ENCODE measurements at places on chromosomes 2 and 18.

GRCh38 chr2:53021292-53021691 is 746.3 kb upstream of the CHAC2 start:
- no peak for DNase-seq

- DNase-seq, result no peak
These were observed 369.7 kb downstream of the EPHA4 start for GRCh38 chr2:221202431-221202830.

- no peak for DNase-seq
These were observed 229.7 kb upstream of the SP5 start for GRCh38 chr2:170485254-170486026.

GRCh38 chr18:59839931-59840685 is 59.7 kb upstream of the PMAIP1 start:
- no peak for DNase-seq

GRCh38 chr2:167862782-167863181 is 384.6 kb downstream of the STK39 start:
- no peak for DNase-seq

DNA sequence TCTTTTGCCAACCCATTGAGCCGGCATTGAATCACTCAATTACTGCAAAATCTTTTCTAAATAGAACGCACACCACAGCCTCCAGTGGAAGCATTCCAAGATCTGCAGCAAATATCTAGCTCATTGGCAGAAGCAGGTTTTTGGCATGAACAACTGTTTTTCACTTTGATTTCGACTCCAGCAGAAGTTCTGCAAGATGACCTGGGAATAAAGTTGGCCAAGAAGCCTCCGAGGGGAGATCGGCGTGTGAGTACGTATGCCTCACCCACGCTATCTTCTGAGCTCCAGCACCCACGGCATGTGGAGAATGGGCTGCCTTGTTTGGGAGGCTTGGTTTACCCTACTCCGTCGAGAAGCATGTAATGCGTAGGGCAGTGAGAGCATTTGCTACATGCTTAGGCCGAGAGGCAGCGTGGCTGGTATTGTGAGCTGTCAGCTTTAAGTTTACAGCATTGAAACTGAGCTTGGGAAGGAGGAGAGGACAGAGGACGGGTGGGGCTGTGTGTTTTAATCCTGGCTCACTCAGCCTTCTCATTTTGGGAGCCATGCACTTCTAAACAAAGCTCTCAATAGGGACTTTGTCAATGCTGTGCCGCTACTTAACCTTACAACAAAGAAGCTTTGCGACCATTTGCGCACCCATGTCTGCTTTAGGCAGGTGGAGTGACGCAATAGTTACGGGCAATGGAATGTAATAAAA is 10.5 kb downstream of the PCARE start:
- DNase-seq, result no peak

- no peak for DNase-seq
These were observed 3.5 kb downstream of the RND3 start for GRCh38 chr2:150484006-150484405.

DNA sequence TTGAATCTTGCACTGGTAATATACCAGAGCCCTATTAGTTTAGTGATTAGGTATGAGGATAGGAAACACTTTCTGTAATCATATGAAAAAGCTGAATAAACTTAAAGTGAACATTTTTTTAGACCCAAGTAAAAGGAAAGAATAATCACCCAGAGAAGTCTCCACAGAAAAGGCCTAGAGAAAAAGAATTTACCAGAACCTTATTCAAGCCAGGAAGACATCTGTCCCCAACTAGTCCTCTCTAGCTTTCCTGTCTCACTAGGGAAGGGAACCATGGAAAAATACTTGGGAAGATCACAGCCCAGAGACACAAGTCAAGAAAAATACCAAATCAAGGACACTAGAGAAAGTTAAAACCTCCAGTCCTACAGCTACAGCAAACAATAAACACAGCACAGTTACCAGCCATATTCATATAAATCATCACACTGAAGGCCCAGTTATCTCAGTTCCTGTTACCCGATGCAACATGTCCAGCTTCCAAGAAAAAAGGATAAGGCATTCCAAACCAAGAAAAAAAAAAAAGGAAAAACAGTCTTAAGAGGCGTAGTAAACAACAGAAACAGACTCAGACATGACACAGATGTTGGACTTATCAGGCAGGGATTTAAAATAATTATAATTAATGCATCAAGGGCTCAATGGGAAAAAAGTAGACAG is 461.5 kb downstream of the IRS1 start:
- no peak for DNase-seq

DNA sequence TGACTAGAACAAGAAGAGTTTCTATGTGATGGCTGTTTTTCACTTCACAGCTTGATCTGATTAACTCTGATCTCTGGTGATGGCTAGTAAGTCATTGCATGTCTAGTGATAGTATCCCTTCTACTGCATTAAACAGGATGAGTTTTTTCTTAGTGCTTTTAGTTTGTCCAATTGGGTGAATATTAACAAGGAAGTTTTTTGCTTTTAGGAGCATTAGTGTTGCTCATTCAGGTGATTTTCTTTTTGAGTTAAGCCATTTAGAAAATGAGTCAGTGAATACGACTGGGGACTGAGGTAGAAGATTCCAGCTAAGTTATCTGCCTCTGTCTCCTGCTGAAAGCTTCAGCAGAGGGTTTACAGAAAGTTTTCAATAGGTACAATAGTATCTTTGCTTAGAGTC is 306.7 kb downstream of the PIK3C3 start:
- no peak for DNase-seq

- no peak for DNase-seq
These were observed 152.7 kb downstream of the CERS6 start for GRCh38 chr2:168608796-168609195.

GRCh38 chr18:51531501-51531900 is 334.0 kb upstream of the MEX3C start:
- DNase-seq, result no peak

- DNase-seq, result no peak
These were observed 54.4 kb upstream of the B3GNT7 start for GRCh38 chr2:231341100-231341499.

DNA sequence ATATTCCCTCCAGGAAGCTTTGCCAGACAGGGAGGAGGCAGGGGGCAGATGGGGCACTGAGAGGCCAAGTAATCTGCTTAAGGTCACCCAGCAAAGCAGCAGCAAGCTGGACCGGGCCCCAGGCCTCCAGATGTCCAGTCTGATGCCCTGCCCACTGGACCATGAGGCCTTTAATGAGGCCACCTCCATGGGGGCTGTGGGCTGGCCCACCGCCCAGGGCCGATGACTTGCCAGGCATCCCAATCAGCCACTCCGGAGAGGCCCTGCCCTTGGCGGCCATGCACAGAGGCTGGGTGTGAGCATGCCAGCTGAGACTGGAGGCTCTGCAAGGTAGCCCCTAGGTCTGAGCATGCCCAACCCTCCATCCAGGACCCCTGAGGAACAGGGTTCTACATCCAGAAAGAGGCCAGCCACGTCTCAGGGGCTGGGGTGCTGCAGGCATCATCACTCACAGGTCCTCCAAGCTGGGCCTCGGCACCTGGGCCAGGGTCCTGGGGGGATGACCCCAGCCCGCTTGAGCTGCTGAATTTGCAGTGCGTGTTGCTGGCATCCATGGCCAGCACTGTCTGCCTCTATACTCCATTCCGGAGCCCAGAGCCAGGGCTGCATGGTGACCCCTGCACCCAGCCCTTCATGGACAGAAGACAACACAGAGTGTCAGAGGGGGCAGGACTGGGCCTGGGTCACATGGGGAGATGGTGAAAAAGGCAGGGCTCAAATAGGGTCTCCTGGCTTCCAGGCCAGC is 164.2 kb downstream of the INHBB start:
- no peak for DNase-seq

GRCh38 chr2:97736608-97737330 is 23.4 kb downstream of the ZAP70 start:
- no peak for DNase-seq

DNA sequence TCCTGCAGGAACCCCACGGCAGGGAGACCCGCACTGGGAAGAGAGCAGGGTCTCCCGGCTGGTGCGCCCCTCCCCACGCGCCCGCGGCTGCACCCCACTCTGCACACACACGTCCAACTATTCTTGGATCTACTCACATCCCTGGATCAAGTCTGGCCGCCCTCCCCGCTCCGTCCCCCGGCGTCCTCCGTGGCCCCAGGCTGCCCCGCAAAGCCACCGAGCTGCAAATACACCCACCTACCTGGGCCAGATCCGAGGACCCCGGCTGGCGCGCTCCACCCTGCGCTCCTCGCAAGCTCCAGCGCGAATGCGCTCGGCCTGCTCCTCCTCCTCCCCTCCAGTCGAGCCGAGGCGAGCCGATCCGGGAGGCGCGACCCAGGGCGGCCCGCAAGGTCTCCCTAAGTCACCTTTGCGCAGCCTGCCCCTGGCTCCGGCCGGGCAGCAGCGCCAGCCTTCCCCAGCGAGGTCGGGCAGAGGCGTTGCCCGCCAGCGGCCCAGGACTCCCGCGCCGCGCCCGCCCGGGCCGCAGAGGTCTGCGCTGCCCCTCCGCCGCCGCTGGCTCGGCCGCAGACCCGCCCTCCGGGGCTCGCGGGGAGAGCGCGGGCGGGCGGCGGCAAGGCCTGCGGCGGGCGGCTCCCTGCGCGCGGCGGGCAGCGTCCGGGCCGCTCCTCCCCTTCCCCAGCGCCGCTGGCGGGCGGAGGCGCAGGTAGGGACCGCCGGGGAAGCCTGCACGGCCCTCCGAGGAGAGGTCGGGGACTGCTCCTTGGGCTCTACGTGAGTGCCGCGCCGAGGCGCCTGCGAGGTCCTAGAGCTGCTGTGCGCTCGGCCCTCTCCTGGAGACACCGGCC is 126.0 kb downstream of the OSBPL1A start:
- DNase-seq, result no peak

DNA sequence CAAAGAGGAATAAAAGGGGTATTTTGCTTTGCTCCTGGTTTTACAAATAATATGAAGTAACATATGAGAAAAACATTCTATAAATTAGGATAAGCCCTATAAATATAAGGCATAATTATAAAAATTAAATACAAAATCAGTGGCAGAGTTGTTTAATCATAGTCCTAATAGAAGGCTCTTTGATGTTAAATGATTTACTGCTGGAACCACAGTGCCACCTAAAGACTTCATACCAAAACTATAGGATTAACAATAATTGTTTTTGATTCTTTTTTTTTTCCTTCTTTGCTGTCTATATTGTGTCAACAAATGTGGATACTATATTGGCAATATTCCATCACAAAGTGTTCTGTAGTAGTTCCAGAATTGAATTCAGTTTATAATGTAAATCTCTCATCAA is 837.7 kb upstream of the SLC39A10 start:
- no peak for DNase-seq

DNA sequence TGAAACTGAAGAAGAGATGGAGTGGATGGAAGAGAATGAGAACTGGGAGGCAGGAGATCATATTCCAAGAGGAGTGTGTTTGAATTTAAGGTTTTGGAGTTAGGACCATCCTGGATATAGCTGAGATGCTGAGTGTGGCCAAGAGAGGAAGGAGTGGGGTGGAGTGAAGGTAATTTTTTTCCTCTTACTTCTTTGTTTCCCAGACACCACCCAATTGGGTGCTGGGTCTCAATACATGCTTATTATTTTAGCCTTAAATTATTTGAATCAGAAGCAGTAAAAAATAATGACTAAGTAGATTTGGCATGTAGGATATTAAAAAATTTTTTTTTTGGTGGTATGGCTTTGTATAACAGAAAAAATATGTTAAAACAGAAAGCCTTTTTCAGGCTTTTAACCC is 39.3 kb downstream of the PMAIP1 start:
- DNase-seq, result no peak

GRCh38 chr2:37944268-37944667 is 19.2 kb downstream of the RMDN2 start:
- no peak for DNase-seq

DNA sequence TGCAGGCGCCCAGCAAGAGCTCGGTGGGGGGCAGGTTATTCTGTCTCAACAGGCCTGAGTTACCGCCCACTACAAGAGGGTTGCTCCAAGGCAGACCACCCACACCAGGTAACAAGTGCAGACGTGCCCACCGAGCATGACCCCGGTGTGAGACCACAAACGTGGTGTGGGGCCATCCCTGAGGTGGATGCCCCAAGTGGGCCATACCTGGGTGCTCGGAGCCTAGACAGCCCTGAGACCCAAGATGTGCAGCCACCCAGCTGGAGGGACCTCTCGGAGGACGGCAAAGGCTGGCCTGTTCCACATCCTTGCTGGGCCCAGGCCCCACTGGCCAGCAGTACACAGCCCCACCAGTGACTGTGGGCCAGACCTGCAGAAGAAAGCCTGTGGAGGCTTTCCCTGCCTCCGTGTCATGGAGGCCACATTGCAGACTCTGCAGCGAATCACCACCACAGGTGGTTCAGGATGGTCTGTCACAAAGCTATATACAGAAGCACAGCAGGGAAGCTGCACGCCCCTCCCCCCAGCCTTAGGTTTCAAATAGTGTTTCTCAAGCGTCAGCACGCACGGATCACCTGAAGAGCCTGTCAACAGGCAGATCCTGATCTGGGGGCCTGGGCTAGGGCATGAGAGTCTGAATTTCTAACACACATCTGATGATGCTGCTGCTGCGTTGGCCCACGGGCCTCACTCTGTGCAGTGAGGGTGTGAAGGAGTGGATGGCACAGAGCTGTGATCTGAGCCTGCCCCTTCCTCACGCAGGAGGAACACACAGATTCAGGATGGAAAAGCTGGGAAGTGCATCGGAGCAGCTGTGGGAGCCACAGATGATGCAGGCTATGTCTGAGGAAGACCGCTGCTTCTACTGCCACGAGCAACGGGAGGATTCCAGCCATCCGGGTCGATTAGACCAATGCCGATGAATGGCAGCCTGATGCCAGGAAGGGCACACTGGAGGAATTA is 96.8 kb downstream of the UXS1 start:
- DNase-seq, result no peak

DNA sequence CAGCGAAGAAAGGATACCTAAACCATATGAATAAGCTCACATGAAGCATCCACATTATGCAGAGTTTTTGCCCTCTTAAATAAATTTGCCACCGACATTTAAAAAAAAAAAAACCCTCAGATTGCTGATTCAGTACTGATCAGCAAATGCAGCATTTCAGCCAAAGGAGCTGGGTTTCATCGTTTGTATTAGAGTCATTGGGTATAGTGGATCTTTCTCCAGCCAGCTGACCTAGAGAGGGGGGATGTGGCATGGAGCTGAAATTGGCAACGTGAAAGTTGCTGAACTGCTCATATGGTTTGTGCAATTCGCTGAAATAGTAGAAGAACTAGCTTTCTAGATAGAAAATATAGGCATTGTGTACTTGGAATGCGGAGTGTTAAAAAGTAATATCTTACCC is 73.5 kb upstream of the ZNF397 start:
- no peak for DNase-seq

- peak; percentile 33 for DNase-seq
These were observed 23.6 kb upstream of the SLC9A4 start for GRCh38 chr2:102449370-102449974.

DNA sequence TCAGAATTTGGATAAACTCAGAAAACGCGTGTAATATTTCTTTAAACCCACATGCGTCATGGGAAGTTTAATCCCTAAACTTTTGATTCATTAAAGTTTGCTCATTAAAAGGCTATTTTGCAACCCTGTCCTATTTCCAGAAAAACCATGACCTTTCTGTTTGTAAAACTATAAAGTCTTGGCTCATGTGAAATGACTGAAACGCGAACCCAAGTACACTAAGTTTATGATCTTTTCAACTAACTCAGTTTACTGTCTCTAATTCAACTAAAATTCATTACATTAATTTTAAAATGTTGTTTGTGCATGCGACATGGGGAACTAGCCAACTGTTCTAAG is 3.9 kb upstream of the RPL31 start:
- DNase-seq, result no peak

Data from stimulated activated CD8-positive, alpha-beta memory T cell treated with anti-CD3 and anti-CD28 coated beads, Interleukin-4, amount 100 ng/mL, for 1 hour (primary cell).